Stimulated activated CD8-positive, alpha-beta memory T cell treated with anti-CD3 and anti-CD28 coated beads, Interleukin-2, amount 100 ng/mL, for 48 hours (primary cell): ENCODE measurements at places on chromosomes 5 and 9.

GRCh38 chr5:107512029-107512428, 158.7 kb downstream of the EFNA5 start:
- DNase-seq = no peak

GRCh38 chr5:180811623-180812124, 9.1 kb upstream of the MGAT1 start:
- no peak for DNase-seq

- no peak for DNase-seq
Observed at GRCh38 chr5:176188506-176189193, 49.6 kb upstream of the SIMC1 start.

GRCh38 chr5:145660897-145661640, 174.1 kb downstream of the PRELID2 start:
- no peak for DNase-seq
